ENCODE measurements at places on chromosomes 13 and 19.

DNA sequence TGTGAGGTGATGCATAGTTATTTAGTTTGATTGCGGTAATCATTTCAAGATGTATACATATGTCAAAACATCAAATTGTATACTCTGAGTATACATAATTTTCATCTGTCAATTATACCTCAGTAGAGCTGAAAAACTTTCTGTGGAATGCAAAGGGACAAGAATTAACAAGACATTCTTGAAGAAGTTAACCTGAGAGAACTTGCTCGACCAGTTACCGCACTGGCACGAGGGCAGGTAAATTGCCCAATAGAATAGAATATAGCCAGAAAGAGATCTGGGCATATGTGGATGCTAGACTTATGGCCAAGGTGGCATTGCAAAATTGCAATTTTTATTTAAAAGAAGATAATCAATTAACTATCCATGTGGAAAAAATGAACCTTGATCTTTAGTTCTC is 42.3 kb upstream of the GJB6 start:
- no peak for DNase-seq

DNA sequence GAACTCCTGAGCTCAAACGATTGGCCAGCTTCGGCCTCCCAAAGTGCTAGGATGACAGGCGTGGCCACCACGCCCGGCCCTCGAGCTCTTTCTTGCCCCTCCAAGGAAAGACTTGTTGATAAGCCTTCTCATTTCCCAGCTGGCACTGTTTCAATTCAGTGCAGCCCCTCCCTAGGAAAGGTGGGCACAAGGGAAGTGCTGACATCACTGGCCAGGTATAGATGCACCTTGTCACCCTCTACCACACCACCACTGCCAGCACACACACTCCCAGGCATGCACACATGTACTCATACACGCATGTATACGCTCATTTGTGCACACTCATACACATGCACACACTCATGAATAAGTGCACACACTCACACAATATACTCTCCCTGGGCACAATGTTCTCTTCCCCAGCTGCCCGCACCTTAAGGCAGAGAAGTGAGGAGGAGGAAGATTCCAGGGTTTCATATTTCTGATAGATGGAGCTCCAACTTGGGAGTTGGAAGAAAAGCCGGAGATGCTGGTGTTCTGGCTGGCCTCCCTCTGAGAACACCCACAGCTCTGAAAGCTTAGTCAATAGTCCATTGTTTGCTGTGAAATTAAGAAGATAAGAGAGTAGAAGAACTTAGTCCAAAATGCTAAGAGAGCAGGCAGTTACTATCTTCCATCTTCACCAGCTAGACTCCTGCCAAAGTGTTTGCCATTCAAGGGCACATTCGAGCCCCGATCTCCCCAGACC is 196.7 kb downstream of the FOXO1 start:
- no peak for DNase-seq

DNA sequence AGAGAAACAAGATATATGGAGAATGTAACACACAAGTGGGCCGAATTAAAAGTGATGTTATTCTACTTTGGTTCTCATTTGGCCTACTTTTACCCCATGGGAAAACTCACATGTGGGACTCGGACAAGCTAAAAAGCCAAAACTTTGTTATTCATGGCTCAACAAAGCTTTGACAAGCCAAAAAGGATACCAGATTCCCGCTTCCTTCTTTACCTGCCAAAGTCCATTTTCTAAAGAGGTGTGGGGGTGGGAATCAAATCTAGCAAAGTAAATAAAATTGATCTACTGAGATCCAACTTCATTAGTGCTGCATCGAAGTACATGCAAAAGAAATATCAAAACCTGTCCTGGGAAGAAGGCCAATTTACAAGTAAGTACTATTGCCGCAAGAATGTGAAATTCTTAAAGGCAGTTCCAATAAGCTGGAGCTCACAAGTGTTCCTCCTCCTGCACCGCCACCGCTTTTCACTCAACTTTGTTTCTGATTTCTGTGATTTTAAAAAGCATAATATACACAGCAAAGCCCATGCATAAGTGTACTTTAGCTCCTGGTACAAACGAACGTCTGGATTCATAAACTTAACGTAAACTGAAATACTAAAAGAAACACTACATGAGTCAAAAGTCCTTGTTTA is 1.1 kb downstream of the LNX2 start:
- no peak for DNase-seq

DNA sequence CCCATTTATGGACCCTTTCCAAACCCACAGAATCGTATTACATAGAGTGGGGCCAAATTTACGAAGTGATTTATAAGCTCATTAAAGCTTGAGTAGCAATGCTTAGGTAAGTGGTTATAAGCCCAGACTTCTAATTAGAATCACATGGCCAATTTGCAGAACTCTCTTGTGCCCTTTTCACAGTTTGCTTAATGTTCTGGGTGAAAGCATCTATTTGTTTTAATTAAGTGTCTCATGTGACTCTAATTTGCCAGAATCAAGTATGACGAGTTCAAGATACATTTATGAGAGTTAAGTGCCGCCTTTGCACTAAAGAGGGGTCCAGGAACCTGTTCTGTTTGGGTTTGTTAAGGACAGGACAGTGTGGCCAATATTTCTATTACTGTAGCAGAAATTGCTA is 46.0 kb upstream of the ZNF681 start:
- DNase-seq = no peak

GRCh38 chr13:38570706-38571105 is 116.2 kb upstream of the FREM2 start:
- DNase-seq = no peak

- no peak for DNase-seq
Observed at GRCh38 chr19:30437869-30438268, 65.7 kb downstream of the ZNF536 start.

DNA sequence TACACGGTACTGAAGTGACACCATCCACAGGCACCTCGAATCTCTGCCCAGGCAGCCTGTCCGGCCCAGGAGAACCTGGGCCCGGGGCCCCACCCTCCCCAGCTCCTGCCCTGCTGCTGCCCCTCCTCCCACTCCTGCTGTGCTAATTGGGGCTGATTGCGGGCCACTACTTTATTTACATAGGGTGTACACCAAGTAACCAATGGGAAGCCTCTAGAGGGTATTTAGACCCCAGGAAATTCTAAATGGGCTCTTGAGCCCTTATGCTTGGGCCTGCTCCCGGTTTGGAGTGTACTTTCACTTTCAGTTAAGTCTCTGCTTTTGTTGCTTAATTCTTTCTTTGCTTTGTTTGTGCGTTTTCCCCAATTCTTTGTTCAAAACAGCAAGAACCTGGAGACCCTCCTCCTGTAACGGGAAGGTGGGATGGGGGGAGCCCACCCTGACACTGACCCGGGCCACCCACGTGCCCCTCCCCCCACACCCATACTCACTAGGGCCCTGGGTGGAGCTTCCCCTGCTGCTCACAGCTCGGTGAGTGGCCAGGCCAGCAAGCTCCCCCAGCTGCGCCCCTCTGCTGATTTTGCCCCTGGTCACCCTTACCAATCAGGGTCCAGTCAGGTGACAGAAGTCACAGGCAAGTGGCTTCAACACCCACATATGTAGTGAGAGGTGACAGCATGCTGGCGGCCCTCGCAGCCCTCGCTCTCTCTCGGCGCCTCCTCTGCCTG is 9.4 kb downstream of the SCGB2B2 start:
- peak; percentile 12 for DNase-seq

GRCh38 chr13:98927951-98928927 is 49.6 kb downstream of the DOCK9 start:
- DNase-seq = no peak

GRCh38 chr13:21150013-21150412 is 26.3 kb downstream of the SKA3 start:
- no peak for DNase-seq

GRCh38 chr19:34793565-34793964 is 20.6 kb upstream of the ZNF599 start:
- no peak for DNase-seq

Measured in suppressor macrophage treated with lipopolysaccharide for 4 hours (primary cell).